Stimulated activated CD4-positive, alpha-beta T cell treated with anti-CD3 and anti-CD28 coated beads, Interleukin-1b, Interleukin-23, amount 100 ng/mL, for 1 hour (primary cell): ENCODE measurements at places on chromosomes 7 and 10.
A peak's percentile ranks its signal among the peaks of the same experiment; 100 is the strongest.

- no peak for DNase-seq
Observed at GRCh38 chr7:13433946-13434345, 555.5 kb downstream of the ETV1 start.

GRCh38 chr10:113178771-113179170, 228.7 kb downstream of the TCF7L2 start:
- DNase-seq = no peak

DNA sequence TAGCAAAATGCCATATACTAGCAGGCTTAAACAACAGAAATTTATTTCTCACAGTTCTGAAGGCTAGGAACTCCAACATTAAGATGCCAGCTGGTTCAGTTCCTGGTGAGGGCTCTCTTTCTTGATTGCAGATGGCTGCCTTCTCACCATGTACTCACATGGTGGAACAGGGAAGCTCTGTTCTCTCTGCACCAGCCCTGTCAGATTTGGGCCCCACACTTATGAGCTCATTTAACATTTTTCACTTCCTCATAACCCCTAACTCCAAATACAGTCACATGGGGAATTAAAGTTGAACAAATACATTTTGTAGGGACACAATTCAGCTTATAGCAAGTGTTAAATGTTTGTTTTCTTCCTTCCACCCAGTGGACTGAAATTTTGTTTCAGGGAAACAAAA, 218.6 kb upstream of the TAC1 start:
- DNase-seq = no peak

DNA sequence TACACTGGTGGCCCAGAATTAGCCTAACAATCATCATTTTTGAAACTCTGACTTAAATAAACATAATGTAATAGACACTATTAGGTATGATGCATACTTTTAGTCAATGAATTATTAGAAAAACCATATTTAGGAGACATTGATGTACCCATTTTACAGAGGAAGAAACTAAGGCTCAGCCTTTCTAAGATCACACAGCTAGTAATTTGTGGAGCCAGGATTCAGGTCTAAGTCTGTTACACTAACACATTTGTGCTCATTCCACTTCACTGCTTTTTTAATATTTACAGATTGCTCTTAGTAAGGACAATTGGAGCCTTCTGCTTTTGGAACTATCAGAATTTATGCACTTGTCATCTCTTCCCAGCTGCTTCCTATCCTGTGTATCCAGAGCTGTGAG, 8.9 kb downstream of the CFAP43 start:
- DNase-seq = no peak

DNA sequence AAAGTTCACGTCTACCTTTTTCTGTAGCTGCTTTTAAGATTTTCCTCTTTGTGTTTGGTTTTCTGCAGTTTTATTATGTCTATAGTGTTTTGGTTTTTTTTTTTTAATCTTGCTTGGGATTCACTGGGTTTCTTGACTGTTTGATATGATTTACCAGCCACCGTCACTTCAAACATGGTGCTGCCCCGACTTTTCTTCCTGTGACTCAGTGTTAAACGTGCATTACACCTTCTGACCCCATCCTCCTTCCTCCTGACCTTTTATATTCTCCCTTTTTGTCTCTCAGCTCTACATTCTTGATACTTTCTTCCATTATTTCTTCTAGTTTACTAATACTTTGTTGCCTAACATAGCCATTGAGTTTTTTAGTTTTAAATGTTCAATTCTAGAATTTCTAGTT, 61.5 kb downstream of the GNA12 start:
- DNase-seq = no peak

GRCh38 chr7:43591558-43592180, 8.8 kb downstream of the STK17A start:
- no peak for DNase-seq

- DNase-seq = no peak
Observed at GRCh38 chr10:476455-476780, 213.1 kb downstream of the DIP2C start.

DNA sequence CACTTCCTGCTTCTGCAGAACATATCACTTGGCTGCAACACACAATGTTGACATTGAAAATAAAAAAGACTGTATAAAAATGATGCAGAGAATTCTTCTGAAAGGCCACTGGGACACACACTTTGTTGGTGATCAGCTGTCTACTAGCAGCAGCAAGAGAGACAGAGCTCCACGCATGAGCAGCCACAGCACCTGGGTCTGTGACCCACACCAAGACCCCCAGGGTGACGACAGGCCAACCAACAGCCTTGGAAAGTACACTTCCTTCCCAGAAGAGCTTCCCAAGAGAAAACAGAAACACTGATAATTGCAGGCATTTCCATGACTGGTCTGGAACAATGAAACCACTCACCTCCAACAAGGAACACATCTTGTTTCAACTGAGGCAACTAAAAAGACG, 239.0 kb downstream of the DIP2C start:
- no peak for DNase-seq

DNA sequence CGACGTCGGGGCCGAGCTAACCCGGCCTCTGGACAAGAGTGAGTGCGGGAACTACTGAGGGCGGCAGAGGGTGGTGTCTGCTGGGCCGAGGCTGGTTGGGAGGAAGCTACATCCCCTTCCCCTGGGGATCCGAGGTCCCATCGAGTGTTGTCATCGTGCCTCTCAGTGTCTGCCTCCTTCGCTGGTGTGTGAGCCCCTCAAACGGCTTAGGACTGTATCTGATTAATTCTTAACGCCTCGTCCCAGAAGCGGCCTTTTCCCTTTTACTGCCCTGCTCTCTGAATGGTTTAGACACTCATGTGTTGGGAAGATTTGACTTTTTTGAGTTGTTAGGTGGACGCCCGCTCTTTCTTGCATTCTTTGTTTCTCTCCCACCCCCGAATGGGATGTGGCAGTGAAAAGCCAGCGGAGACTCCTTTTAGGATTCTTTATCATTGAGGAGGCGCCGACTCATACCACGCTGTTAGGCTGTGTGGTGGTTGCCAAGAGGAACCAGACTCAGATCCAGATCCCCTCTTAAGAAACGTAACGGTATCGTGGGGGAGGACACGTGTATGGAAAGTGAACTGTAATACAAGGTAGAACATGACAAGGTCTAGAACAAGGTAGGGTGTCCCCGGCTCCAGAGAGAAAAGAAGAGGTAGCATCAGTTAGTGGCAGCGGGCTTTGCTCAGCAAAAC, 631 bp downstream of the SUPV3L1 start:
- DNase-seq = no peak

GRCh38 chr10:97058521-97058920, 127.2 kb downstream of the SLIT1 start:
- DNase-seq = no peak

DNA sequence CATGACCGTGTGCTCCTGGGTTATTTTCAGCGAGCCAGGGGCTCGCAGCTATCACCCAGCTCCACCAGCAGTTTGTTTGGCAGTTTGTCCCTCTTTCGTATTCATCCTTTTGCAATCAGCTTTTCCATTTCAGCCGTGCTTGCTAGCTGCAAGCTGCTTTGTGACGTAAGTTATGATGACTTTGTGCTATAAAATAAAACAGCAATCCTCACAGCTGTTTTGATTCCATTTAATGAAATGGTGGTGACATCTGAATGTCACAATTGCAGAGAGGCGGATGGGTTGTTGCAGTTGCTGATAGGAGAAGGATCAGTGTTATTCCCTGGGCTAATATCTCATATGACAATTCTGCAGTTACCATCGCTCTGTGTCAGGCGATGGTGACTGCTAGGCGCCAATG, 251.7 kb downstream of the SNX10 start:
- no peak for DNase-seq

GRCh38 chr10:21463436-21463835, 62.0 kb downstream of the SKIDA1 start:
- DNase-seq = no peak

DNA sequence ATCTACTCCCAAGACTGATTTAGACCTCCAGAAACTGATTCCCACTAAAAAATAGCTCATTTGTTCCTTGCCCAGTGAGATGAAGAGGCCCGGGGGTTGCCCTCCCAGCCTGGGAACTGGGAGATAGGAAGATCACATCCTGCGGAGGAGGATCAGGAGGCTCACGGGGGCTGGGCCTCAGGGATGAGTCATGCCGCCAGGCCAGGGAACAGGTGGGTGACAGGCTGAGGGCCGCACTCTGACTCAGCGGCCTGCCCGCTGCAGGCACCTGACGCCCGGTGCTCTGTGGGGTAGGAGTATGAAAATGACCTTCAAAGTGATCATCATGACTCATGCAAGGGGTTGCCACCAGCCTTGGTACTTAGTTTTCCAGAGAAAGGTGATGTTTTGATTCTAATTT, 104.5 kb upstream of the ZPBP start:
- DNase-seq = no peak

DNA sequence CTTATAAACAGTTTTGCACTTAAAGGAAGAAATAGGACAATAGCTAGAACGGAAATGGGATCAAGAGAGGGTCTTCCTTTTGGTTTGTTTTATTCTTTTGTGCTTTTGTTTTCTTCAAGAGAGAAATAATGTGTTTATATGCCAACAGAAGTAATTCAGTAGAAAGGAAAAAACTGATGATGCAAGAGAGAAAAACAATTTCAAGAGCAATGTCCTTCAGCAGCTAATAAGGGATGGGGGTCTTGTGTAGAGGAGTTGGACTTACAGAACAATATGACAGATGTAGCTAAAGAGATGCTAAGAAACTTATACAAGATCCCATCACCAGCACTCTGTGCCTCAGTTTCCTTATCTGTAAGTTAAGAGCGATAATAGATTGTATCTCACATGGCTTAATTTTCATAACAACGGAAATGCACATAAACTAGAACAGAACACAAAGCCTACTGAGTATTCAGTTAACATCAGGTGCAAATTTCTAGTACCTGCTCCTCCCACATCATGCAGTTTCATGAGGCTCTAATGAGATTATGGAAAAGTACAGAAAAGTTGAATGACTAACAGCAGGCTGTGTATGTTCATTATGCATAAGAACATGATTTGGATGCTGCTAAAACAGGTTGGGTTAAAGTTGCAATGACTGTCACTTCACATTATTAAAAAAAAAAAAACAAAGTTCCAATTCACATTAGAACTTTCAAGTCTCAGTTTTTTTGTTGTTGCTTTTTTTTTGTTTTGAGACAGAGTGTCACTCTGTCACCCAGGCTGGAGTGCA, 17.2 kb downstream of the HERPUD2 start:
- DNase-seq = no peak

- DNase-seq = no peak
Observed at GRCh38 chr10:112959207-112959838, 9.3 kb downstream of the TCF7L2 start.

GRCh38 chr7:95396136-95397032, at the start of gene PON3:
PON3 (minus strand) TSS chr7:95396375; CDS start chr7:95396350, 25 bp downstream.
- DNase-seq = no peak

DNA sequence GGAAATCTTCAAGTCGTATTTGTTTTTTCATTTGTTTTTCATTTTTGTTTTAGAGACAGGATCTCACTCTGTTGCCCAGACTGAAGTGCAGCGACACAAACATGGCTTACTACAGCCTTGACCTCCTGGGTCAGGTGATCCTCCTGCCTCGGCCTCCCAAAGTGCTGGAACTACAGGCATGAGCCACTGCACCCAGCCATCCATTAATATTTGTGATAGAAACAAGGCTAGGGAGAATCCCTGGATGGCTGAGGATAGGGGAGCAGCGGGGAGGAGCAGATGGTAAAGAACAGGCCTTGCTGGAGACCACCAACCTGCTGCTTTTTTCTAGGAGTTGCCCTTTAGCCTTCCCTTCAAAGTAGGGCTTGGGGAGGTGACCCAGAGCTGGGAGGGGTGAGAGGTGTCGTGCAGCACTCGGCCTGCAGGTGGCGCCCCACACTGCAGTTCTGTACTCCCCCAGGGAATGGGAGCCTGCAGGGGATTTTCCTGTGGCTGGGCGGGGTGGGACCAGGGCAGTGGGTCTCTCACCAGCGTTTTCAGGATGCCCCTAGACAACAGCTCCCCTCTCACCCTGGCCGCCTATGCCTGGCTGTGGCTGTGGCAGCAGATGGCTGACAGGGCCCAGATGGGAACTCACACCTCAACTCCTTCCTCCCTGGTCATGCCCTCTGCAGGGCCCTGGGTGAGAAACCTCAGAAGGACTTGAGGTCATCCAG, 12.6 kb upstream of the CDH23 start:
- DNase-seq = peak; percentile 28

DNA sequence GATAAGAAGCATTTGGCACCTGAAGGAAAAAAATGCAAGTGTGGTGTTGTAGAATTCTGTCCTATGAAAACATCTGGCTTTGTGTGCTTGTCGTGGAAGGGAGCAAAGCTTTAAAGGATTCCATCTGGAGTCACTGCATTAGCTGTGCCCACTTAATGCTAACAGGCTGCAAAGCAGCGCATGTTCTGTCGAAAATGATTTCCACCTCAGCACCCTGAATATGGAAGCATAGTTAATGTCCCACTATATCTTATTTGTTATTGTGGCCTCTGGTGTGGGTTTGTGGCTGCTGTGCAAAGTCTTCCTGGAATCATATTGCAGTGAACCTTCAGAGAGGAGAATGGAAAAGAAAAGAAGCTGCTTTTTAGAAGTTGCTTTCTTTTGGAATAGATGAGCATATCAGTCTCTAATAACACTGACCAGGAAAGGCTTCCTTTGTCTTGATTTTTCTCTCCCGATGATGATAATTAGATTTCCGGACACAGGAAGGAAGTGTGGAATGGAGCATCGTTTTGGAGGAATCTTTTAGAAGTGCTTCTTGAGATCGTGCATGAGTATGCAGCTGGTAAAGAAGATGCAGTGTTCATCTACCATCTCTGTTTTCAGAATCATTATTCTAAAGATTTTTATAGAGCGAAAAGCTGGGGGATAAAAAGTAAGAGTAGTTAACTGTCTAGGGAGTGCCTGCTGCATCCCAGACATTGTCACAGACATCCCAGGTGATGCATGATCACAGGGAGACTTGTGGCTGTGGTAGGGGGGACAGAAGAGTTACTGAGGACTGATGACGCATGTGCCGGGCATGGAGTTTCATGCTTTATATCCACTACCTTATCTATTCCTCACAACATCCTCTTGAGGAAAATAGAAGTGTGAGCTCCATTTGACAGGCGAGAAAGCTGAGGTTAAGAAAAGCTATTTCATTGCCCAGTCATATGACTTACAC, 54.6 kb downstream of the TEX36 start:
- DNase-seq = no peak

GRCh38 chr10:48231178-48231577, 43.3 kb downstream of the FRMPD2 start:
- DNase-seq = no peak

- DNase-seq = no peak
Observed at GRCh38 chr7:156055206-156055822, 243.1 kb upstream of the SHH start.

- DNase-seq = no peak
Observed at GRCh38 chr10:43041422-43042342, 35.2 kb upstream of the RET start.

GRCh38 chr10:13684252-13684791, 97.6 kb downstream of the PRPF18 start:
- no peak for DNase-seq

- no peak for DNase-seq
Observed at GRCh38 chr10:117554241-117554814, 11.8 kb downstream of the EMX2 start.

DNA sequence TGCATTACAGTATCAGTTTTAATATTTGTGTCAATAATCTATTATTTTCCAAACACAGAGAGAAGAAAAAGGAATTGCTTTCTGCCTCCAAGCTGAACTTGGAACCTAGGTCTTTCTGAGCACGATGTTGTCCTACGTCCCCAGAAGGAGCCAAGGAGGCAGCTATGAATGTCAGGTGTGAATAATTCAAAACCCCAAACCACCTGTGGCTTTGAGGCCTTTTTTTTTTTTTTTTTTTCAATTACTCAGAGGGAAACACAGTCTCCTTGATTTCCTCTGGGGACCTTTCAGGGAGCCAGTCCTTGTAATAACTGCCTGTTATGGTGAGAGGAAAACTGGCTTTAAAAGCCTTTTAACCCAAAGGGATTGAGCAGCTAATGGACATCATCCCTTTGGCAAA, 8.3 kb downstream of the GPR85 start:
- no peak for DNase-seq
